ENCODE measurements at places on chromosomes 2 and 18.

- no peak for DNase-seq
These were observed 308.3 kb upstream of the EPAS1 start for GRCh38 chr2:45988879-45989278.

- no peak for DNase-seq
These were observed 246.5 kb downstream of the MYCN start for GRCh38 chr2:16186661-16187481.

DNA sequence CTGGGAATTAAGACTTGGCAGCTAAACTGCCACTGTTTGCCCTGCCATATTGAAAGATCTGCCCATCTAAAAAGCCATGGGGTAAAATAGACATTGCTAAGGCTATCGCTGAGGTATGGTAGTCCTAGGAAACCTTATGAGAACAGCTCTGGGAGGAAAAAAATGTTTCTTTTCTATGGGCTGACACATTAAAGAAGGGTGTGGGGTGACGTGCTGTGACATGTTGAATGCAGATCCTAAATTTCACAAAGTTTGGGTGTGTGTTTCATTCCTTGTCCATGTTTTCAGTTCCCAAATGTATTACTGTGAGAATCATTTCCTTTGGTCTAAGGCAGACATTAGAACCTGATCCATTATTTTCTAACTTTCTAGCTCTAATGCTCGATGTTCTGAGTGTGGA is 766.4 kb downstream of the BCL11A start:
- no peak for DNase-seq

- no peak for DNase-seq
These were observed 231.9 kb downstream of the INSIG2 start for GRCh38 chr2:118320196-118320595.

Measured in DMS79 (cell line).